ENCODE measurements at places on chromosomes 11 and 22.

- DNase-seq, result no peak
Measured at GRCh38 chr22:50192436-50193204, 6.9 kb downstream of the TRABD start.

GRCh38 chr22:50700387-50701075 is 27.9 kb downstream of the SHANK3 start:
- DNase-seq, result no peak

DNA sequence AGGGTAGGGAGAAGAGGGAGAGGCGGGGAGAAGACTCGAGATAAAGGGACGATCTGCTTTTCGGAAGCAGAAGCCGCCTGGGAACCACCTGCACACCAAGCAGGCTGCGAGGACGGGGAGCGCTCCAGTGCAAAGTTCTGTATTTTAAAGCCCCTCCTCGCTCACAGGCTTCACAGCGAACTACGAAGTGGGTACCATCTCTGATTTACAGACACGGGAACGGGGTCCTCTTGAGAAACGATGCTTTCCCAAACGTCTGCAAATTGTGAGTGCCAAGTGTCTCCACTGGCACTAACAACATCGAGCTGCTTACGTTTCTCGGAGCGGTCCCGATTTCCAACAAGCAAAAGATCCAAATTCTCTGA is 700 bp upstream of the STX3 start:
- no peak for DNase-seq

DNA sequence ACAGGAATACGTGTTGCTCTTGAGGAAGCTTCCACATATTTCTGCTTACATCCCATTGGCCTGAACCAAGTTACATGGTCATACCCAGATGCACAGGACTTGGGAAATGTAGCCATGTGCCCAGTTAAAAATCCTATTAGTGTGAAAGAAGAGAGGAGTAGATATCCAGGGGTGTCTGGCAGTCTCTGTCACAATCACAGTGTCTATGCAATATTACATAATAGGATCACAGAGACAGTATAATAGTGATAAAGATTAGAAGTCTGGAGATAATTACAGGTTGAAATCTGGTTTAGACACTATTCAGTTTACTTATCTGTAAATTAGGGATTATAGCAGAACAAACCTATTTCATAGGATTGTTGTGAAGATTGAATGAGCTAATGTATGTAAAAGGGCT is 62.6 kb upstream of the SLC6A5 start:
- no peak for DNase-seq

DNA sequence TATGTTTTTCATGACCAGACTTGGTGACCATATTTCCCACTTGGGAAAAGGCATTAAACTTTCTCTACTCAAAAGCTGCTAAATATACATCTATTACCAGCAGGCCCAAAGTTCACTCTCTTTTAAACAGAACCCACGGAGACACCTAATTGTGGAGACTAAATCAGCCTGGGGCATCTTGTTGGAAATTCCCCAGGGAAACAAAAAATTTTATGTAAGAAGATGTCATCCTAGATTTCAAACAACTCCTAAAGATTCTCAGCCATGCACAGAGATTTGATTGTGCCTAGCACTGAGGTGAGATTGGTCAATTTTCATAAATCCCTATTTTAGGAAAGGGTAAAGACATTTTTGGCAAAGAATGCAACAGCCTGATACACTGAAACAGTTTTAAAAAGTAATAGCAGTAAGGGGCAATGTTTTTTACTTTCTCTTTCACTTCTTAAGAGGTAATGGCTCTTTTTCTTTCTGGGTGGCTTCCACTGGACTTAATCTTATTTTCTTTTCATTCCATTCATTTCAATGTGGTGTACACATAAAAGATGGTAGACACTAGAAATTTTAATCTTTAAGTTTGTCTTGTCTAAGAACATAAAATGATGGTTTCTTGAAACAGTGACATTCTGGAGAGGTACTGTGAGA is 9.6 kb downstream of the OR52N2 start:
- no peak for DNase-seq

DNA sequence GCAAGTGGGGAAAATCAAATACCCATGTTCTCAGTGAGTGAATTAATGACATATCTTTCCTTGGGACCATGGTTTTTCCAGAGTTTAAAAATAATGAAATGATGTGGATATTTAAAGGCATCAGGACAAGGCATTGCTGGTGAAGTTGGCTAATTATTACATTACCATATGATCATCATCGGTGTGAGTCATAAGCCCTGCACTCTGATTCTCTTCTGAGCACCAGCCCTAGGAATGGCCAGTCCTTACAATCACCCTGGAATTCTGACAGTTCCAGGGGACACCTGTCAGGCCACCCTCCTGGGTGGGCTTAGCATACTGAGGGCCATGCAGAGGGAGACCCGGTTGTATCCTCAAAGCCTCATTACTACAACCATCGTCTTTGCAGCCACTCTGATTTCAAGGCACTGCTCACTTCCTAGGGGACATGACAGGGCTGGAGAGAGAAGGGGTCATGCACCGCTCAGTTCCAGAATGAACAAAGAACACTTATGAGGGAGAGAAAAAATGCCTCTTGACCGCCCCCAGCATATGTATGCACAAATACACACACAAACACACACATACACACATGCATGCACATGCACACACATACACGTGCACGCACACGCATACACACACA is 365.0 kb downstream of the MIAT start:
- DNase-seq, result no peak

DNA sequence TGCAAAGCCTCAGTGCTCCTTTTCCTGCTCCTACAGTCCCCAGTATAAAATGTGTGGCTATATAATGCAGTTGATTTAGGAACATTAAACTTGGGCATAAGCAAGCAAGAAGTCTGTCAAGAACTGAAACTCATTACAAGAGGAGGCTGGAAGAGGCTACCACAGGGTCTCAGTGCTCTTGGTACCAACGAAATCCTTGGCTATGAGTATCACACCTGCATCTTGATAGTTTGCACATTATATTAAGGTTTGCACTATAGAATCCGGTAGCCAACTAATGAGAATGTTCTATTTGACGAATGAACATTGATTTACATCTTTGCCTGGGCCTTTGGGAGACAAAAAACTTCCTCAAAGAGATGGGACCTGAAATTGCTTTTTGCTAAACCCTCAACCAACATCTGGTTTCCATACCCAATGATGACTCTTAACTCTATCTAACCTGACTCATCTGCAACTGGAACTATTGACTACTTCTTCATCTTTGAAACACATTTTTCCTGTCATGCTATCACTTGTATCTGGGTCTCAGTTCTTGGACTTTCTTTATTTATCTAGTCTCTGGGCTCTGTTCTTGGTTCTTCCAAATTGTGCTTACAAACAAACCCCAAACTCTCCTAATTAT is 207.2 kb upstream of the CTSC start:
- no peak for DNase-seq

- DNase-seq, result no peak
Measured at GRCh38 chr22:41862160-41862529, 29.2 kb downstream of the SREBF2 start.

DNA sequence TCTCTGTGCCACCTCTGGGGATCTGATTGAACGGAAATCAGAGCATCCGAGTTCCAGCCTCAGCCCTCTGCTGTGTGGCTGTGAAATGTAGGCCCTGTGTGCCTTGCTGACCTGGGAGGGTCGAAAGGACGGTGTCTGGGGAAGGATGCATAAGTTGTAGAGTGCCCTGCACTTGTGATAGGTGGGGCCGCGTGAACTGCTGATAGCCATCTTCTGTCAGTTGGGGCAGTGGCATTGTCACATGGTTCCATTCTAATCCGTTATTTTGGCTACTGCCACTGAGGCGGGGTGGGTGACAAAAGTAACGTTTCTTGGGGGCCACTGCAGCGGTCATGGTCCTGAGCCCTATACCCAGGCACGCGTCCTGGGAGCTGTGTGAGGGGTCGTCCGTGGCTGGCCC is 63.4 kb downstream of the LRP5 start:
- DNase-seq, result no peak

DNA sequence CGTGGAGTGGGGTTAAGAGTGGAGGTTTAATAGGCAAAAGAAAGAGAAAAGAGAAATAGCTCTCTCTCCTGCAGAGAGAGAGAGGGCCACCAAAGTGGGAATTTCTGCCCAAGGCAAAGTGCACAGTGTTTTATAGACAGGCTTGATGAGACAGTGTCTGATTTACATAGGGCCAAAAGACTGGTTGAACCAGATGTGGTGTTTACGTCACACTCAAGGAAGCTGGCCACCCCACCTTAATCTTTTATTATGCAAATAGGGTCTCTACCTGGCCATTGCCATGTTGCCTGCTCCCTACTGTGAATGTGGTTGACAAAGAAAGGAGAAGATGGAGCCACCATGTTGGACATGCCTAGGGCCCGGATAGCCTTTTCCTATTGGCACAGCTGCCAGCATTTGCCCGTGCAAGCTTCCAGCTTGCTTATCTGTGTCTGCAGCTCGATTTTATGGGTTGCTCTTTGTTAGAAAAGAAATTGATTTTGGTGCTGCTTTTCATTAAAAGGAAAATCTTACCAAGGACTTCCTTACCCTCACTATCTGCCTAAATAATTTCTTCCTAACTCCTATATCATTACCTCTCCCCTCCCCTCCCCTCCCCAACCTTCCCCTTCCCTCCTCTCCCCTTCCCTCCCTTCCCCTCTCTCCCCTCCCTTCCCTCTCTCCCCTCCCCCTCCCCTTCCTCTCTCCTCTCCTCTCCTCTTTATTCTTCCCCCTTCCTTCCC is 436.0 kb downstream of the NELL1 start:
- DNase-seq, result no peak

DNA sequence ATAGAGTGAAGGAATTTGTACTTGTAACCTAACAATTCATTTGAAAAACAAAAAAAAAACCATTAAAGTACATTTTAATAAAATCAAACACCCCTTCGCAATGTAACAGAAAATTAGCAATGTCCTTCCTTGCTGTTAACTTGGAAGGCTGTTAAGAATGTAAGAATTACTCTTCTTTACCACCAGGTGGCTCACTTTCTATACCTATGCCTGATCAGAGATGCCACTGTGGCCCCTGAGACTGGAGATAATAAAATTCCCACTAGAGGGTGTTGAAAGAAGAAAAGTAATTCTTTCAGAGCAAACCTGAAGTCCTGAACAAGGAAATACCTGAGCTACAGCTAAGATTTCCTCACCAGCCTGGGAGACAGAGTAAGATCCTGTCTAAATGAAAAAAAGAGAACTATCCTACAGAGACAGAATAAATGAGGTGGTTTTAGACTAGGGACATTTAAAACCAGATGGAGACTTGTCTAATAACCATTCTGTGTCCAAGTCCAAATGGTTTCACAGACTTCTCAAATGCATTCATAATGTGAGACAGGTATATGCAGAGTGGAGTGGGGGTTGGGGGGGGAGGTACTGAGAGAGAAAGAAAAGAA is 1089.3 kb downstream of the FAM181B start:
- no peak for DNase-seq

GRCh38 chr22:17910561-17911311 is 113.6 kb downstream of the MICAL3 start:
- no peak for DNase-seq

DNA sequence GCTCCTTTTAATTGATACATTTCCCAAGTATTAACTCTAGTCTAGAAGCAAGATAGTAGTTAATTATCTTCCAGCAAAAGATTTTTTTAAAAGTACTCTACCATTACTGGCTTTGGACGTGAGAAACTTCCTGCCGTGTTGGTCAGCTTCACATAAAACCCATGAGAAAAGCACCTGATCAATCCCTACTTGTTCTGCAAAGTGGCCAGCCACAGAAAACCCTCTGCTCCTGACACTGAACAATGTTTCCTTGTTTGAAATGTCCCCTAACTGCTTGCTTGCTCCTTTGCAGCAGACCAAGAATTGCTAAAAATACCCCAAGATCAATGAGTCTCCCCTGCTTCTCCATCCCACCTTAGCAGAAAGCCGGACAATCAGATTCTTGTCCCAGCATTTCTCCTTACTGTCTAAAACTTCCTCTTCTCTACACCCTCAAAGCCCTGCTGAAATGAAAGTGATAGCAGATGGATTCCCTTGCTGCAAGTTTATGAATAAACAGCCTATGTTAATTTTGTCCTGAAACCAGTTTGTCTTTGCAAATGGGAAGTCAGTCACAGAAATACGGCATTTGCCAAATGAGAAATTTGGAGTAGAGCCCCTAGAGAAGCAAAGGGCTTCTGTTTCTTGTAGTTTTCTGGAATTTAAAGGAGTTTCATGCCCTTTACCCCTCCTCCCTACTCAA is 207.1 kb upstream of the ARHGAP20 start:
- no peak for DNase-seq

GRCh38 chr11:108959105-108959761 is 294.4 kb downstream of the DDX10 start:
- DNase-seq, result no peak

DNA sequence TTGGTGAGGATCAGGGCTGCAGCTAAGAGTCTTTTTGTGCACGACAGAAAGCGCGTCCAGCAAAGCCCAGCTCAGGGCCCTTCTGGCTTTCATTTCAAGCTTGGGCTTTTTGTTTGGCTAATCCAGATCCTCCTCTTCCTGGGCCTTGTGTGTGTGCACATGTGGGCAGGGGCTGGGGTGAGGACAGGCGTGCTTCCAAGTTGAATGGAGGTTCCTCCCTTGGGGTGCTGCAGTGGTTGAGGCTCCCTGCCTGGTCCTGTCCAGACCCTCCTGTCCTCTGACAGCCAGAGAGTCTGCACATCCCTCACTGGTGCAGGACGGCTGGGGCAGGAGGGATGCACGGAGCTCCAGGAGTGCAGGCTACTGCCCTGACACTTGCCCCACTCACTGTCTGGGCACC is 62.0 kb upstream of the NECTIN1 start:
- DNase-seq, result no peak

- DNase-seq, result no peak
Measured at GRCh38 chr11:116852261-116853031, 15.0 kb upstream of the APOA1 start.
